B cell (primary cell): ENCODE measurements at places on chromosomes 16 and 17.

- no peaks in the 10 kb centered on the region for H3K36me3 ChIP-seq
- no peak for DNase-seq
- H3K27me3 ChIP-seq, result no peaks in the 10 kb centered on the region
- no peak overlapping the region for H3K27ac ChIP-seq
- no peak overlapping the region for H3K4me3 ChIP-seq
These were observed 353.0 kb upstream of the CDH5 start for GRCh38 chr16:66013486-66013885.

- peak; percentile 56 for DNase-seq
- no peaks in the 10 kb centered on the region for H3K27me3 ChIP-seq
- H3K27ac ChIP-seq, result no peak overlapping the region
- H3K36me3 ChIP-seq, result no peaks in the 10 kb centered on the region
These were observed 14.2 kb downstream of the SNX20 start for GRCh38 chr16:50666658-50667496.

GRCh38 chr17:4939546-4939795 is 375 bp downstream of the SLC25A11 start:
- peak overlapping the region; percentile 86 for H3K4me3 ChIP-seq
- peaks cover 45% of the 10 kb centered on the region for H3K4me1 ChIP-seq
- H3K27ac ChIP-seq, result peak overlapping the region; percentile 70
- no peaks in the 10 kb centered on the region for H3K27me3 ChIP-seq
- DNase-seq, result no peak

GRCh38 chr17:3542410-3543088 is 15.1 kb downstream of the TRPV3 start:
- H3K4me3 ChIP-seq, result no peak overlapping the region
- no peaks in the 10 kb centered on the region for H3K27me3 ChIP-seq
- H3K36me3 ChIP-seq, result no peaks in the 10 kb centered on the region
- no peak overlapping the region for H3K27ac ChIP-seq

DNA sequence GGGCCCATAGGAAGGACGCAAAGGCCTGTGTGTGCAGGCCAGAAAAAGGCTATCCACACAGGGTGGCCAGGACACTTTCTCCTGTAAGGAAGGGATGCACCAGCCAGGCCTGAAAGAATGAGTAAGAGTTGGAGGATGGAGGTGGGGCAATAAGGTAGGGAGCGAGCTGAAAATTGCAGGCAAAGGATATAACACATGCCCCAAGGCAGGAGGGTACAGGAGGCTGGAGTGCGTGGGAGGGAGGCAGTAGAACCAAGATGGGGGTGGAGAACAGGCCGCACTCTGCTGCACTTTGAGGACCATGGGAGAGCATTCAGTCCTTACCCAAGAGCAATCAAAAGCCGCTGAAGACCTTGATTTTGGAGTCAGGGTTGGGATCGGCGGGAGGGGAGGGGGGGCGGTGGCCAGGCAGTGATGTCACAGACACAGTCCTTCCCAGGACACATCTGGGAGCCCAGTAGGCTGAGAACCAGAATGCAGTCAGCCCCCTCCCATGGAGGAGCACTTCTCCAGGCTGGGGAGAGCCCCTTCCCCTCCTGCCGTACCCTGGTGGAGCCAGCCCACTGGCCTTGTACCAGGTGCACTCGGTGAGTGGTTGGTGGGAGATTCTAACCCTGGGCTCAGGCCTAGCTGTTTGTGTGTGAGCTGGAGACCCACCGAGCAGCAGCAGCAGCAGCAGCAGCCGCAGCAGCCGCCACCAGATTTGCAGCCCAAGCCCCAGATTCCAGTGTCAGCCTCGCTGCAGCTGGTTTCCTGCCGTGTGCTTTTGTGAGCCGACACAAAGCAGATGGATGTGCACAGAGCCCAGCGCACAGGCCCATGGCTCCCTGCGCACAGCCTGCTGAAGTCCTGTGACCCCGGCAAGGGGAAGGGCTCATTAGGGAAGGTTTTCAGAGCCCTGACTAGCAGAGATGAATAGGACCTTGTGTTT is 17.5 kb downstream of the ANKRD40 start:
- peaks cover 23% of the 10 kb centered on the region for H3K36me3 ChIP-seq
- no peaks in the 10 kb centered on the region for H3K27me3 ChIP-seq
- H3K27ac ChIP-seq, result no peak overlapping the region
- DNase-seq, result no peak

DNA sequence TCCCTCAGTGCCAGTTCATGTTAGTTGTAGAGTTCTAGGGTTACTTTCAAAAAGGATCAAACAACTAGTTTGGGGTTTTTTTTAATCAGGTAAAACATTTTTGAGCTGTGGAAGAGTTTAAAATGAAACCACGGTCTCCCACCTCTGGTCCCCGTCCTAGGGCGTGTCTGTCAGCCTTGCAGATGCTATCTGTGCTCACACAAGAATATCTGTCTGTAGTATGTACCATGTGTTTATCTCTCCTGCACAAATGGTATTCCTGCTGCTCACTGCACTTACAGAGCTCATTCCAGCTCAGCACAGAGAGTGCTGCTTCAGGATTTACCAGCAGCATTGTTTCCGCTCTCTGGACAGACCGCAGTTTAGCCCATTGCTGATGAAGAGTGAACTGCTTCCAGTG is 38.9 kb downstream of the UBN1 start:
- H3K27ac ChIP-seq, result no peak overlapping the region
- H3K27me3 ChIP-seq, result no peaks in the 10 kb centered on the region
- no peaks in the 10 kb centered on the region for H3K36me3 ChIP-seq

DNA sequence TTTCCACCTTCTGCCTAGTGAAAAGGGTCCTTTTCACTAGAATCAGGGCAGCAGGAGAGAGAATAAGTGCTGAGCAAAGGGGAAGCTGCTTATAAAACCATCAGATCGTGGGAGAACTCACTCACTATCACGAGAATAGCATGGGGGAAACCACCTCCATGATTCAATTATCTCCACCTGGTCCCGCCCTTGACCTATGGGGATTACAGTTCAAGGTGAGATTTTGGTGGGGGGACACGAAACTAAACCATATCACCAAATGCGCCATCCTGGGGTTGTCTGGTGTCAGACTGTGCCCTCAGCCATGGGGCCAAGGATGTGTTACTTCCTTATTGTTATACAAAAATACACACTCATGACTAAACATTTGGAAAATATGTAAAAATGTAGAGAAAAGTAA is 10.4 kb upstream of the KATNB1 start:
- no peaks in the 10 kb centered on the region for H3K27me3 ChIP-seq
- H3K4me1 ChIP-seq, result no peaks in the 10 kb centered on the region
- H3K4me3 ChIP-seq, result no peak overlapping the region
- no peaks in the 10 kb centered on the region for H3K36me3 ChIP-seq
- no peak overlapping the region for H3K27ac ChIP-seq
- DNase-seq, result no peak

- H3K4me3 ChIP-seq, result no peak overlapping the region
- H3K4me1 ChIP-seq, result no peaks in the 10 kb centered on the region
- H3K36me3 ChIP-seq, result no peaks in the 10 kb centered on the region
- DNase-seq, result peak; percentile 29
- H3K27ac ChIP-seq, result no peak overlapping the region
These were observed 13.9 kb upstream of the FOXF1 start for GRCh38 chr16:86496262-86496928.

GRCh38 chr16:31491778-31492418 is 9.0 kb downstream of the SLC5A2 start:
- H3K4me3 ChIP-seq, result no peak overlapping the region
- no peaks in the 10 kb centered on the region for H3K36me3 ChIP-seq
- peaks cover 14% of the 10 kb centered on the region for H3K4me1 ChIP-seq
- no peak overlapping the region for H3K27ac ChIP-seq

DNA sequence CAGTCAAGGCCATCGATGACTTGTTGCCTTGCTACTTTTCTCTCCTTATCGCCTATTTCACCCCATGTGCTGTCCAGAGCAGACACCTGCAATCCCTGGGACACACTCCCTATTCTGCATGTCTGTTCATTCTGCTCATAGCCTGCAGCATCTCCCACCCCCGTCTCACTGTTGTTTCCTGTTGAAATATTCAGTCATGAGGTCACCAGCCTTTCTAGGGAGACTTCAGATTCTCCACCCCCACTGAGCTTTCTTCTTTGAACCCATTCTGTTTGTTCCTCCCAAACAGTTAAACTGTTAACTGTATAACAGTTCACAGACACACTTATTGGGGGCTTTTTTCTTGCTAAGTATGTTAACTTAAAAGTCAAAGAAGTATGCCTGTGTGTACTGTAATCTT is 94.4 kb downstream of the AATF start:
- no peak for DNase-seq
- H3K36me3 ChIP-seq, result peaks cover 1% of the 10 kb centered on the region
- peaks cover 3% of the 10 kb centered on the region for H3K4me1 ChIP-seq
- no peak overlapping the region for H3K4me3 ChIP-seq
- no peaks in the 10 kb centered on the region for H3K27me3 ChIP-seq

DNA sequence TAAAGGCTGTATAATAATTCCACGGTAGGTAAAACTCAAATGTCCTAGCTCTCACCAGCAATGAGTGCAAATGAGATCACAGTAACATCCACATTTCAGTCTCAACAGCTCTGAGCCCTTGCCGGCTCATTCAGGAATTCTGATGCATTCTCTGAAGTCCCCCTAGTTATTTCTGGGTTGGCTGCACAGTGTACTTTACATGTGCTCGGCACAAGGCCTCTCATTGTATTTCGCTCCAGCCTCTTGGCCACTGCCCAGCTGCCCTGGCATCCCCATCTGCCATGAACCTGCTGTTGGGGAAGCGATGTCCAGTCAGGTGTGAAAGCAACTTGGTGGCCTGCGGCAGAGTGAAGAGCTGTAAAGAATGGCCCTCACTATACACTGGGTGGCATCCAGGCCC is 14.3 kb downstream of the PRCD start:
- H3K27ac ChIP-seq, result no peak overlapping the region
- no peaks in the 10 kb centered on the region for H3K36me3 ChIP-seq
- H3K4me1 ChIP-seq, result peaks cover 15% of the 10 kb centered on the region
- no peak overlapping the region for H3K4me3 ChIP-seq
- no peaks in the 10 kb centered on the region for H3K27me3 ChIP-seq
- no peak for DNase-seq

DNA sequence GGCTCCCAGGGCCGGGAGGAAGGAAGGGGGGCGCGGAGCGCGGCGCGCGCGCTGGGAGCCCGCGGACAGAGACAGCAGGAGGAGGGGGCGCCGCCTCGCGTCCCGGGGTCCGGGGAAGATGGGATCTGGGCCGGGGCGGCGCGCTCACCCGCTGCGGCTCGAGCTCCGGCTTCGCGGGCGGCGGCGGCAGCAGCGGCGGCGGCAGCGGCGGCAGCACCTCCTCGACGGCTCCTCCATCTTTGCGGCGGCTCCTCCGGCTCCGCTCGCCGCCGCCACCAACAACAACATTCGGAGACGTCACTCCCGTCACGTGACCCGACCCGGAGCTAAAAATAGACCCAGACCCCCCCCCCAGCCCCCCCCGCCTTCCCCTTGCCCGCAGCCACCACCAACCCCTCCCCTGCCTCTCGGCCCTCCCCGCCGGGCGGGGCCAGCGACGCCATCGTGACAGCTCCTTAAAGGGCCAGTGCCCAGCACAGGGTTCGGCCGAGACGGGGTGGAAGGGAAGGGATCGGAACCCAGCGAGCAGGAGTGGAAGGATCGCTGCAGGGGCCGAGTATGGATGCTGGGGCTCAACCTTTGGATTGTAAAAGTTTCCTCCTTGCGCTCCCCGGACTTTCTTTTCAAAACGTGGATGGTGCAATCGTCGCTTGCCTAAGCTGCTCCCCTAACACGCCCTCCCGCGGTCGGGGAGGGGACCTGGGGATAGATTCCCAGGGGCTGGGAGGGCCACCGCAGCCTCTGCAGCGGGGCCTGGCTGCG is at the start of gene HDAC5:
TSS of gene HDAC5 (minus strand) at position 286 of the 762 bp plus-strand sequence. CDS start 6,126 bp downstream, outside the sequence.
- H3K36me3 ChIP-seq, result peaks cover 1% of the 10 kb centered on the region
- H3K27ac ChIP-seq, result peak within 1 kb of the TSS; percentile 90
- peaks cover 26% of the 10 kb centered on the region for H3K4me1 ChIP-seq
- H3K4me3 ChIP-seq, result peak within 1 kb of the TSS; percentile 71
- no peaks in the 10 kb centered on the region for H3K27me3 ChIP-seq

DNA sequence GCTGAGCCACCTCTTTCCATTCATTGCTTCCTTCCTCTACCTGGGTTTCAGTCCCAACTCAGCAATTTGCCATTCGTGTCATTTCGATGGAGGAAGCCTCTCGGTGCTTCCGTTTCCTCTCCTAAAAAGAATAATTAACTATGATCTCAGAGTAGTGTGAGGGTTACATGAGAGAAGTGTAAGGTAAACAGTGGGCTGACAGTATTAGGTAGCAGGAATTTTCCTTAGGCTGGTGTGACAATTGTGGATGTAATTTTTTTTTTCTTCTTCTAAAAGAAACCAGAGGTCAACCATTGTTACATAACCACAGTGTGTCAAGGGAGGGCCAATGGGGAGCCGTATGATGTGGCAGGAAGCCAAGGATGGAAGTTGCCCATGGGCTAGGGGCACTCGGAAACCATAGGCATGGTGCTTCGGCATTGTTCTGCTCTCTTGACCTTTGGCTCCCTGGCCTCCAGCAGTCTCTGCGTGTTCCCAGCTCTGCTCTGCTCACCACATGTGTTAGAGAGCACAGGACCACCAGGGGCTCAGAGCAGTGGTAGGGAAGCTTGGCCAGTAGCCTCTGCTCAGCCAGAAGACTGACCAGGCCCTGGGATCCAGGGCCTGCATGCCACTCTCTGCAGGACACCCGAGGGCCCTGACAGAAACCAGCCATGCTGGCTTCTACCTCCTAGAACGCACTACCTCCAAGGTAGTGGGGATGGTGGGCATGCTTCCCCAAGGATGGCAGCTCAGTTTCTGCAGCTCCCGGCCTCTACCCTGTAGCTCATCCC is 2.0 kb upstream of the TOP2A start:
- no peak overlapping the region for H3K27ac ChIP-seq
- H3K4me3 ChIP-seq, result no peak overlapping the region
- peaks cover 7% of the 10 kb centered on the region for H3K4me1 ChIP-seq
- no peak for DNase-seq

- no peaks in the 10 kb centered on the region for H3K36me3 ChIP-seq
- H3K27ac ChIP-seq, result no peak overlapping the region
- H3K4me3 ChIP-seq, result no peak overlapping the region
These were observed 12.7 kb upstream of the RCVRN start for GRCh38 chr17:9917801-9918200.

- H3K4me3 ChIP-seq, result no peak overlapping the region
- H3K36me3 ChIP-seq, result no peaks in the 10 kb centered on the region
- DNase-seq, result no peak
- no peaks in the 10 kb centered on the region for H3K4me1 ChIP-seq
- no peak overlapping the region for H3K27ac ChIP-seq
These were observed 8.9 kb downstream of the FBXO47 start for GRCh38 chr17:38958326-38958725.

DNA sequence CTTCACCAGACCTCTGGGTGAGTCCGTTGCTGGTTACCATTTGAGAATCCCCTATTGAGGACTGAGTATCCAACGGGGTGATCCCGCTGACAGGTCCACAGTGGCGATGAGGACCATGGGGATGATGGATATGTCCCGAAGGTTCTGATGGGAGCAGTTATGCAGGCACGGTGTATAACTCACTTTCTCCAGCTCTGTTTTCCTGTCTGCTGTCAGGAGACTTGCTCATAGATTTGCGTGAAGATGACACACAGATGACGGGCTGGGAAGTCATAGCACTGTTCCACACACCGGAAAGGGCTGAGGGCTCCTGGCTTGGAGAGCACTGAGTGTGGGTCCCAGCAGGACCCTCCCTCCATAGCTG is 22.2 kb upstream of the ADCY7 start:
- H3K36me3 ChIP-seq, result no peaks in the 10 kb centered on the region
- H3K4me1 ChIP-seq, result peaks cover 6% of the 10 kb centered on the region
- no peak for DNase-seq
- no peaks in the 10 kb centered on the region for H3K27me3 ChIP-seq
- H3K4me3 ChIP-seq, result no peak overlapping the region

GRCh38 chr17:16980813-16981731 is 9.2 kb upstream of the TNFRSF13B start:
- H3K36me3 ChIP-seq, result no peaks in the 10 kb centered on the region
- no peaks in the 10 kb centered on the region for H3K27me3 ChIP-seq
- H3K27ac ChIP-seq, result peak overlapping the region; percentile 89
- H3K4me1 ChIP-seq, result peaks cover 57% of the 10 kb centered on the region
- DNase-seq, result peak; percentile 82
